Thoracic aorta endothelial cell (primary cell): ENCODE measurements at places on chromosomes 13 and 19. TPM values are rescaled to one million over a fixed set of nuclear protein-coding genes. Genes with fewer than 3 reads are reported as not detected.

Gene IGFL2
- not detected in 2 replicates for total RNA-seq

Gene ANO8
- total RNA-seq: 3.2 and 4.3 TPM in 2 replicates

Gene OR7A10
- not detected in 2 replicates for total RNA-seq

Gene ODAD3
- total RNA-seq: 0.50 TPM in 1 of 2 replicates, not detected in the other

Gene CRX
- not detected in 2 replicates for total RNA-seq
